Activated naive CD8-positive, alpha-beta T cell treated with anti-CD3 and anti-CD28 coated beads for 36 hours (primary cell): ENCODE measurements at places on chromosomes 12 and 14. TPM values are rescaled to one million over a fixed set of nuclear protein-coding genes. Genes with fewer than 3 reads are reported as not detected.

Gene AQP6
- total RNA-seq = not detected

Gene OR9K2
- not detected for total RNA-seq

Gene B4GALNT3
- total RNA-seq = 0.66 TPM

Gene PLEKHD1
- 0.04 TPM for total RNA-seq

Gene EID3
- 5.7 TPM for total RNA-seq

Gene RFLNA
- not detected for total RNA-seq

Gene STAT2
- 101 TPM for total RNA-seq

Gene RTL1
- not detected for total RNA-seq

Gene TMCC3
- total RNA-seq = 0.10 TPM

Gene OR6C70
- total RNA-seq = not detected

DNA sequence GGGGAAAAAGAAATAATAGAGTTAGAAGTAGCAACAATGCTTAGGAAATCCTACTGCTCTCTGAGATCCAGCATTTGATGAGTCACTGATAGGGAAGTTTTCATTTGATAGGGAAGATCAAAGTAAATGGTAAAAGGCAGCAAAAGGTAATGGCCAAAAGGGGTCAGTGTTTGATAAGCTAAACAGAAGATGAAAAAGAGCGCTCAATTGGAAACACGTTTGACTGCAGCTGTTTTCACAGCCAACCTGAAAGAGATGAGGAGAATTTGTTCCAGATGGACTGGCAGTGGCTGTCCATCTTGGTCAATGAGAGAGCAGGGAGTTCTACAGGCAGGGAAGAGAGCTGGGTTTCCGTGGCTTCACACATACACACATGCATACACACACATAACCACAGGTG lies 264.2 kb downstream of the TMEM132C start:
- no peak overlapping the region for H3K4me3 ChIP-seq
- H3K36me3 ChIP-seq = no peaks in the 10 kb centered on the region
- no peak overlapping the region for H3K27ac ChIP-seq
- H3K27me3 ChIP-seq = no peaks in the 10 kb centered on the region
- no peaks in the 10 kb centered on the region for H3K4me1 ChIP-seq

- no peaks in the 10 kb centered on the region for H3K27me3 ChIP-seq
- H3K27ac ChIP-seq = peak overlapping the region; percentile 99
- H3K4me3 ChIP-seq = peak overlapping the region; percentile 94
- DNase-seq = peak; percentile 38
- peaks cover 56% of the 10 kb centered on the region for H3K36me3 ChIP-seq
Observed at GRCh38 chr12:10553148-10553547, 47.5 kb downstream of the EIF2S3B start.

GRCh38 chr12:47777741-47778558 lies 4.9 kb downstream of the SLC48A1 start:
- no peak overlapping the region for H3K27ac ChIP-seq
- no peak overlapping the region for H3K4me3 ChIP-seq
- no peak for DNase-seq
- H3K27me3 ChIP-seq = no peaks in the 10 kb centered on the region

DNA sequence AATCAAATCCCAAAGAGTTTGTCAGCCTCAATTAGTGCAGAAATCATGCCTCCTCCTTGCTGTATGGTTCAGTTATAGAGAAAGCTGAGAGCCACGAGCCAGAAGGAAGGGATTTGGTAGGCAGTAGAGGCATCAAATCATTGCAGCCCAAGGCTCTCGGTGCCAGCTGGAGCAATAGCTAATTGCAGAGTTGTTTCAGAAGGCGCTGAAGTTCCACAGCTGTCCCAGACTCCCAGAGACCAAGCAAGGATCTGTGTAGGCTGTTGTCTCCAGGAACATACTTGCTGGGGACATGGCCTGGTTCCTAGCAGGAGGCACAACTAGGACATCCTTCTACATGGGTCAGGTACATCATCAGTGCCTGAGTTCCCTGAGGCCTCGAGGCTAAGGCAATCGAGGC lies 80.4 kb upstream of the WSCD2 start:
- H3K27me3 ChIP-seq = peaks cover 28% of the 10 kb centered on the region
- no peaks in the 10 kb centered on the region for H3K36me3 ChIP-seq
- peaks cover 6% of the 10 kb centered on the region for H3K4me1 ChIP-seq
- no peak overlapping the region for H3K4me3 ChIP-seq
- H3K27ac ChIP-seq = no peak overlapping the region

DNA sequence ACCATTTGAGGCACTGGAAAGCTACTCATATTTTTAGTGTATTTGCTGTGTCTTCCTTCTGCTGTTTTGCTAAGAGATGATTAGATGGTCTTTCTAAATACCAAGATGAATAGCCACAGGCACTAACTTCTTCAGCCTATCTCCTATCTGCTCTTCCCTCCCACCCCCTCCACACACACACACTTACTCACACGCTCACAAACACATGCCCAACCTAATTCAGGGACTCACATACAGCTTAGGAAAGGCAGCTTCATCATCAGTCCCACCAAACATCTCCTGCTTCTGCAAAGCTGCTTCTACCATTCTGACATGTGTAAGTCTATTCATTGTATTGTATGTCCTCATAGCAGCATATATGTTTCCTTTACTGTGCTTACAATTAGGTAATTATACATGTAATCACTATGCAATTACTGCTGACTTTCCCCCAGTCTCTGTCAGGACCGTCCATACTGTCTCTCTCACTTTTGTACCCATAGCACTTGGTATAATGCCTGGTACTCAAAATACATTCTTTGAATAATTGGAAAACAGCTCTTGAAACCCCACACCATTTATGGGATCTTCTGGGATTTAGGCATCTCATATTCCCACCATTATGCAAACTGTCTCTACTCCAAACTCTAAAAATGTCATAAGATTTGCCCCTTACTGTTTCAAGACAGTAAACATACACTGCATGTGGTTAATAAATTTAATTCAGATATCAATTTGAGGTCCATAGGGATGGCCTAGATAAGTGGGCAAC lies 83.3 kb upstream of the HIF1A start:
- no peaks in the 10 kb centered on the region for H3K36me3 ChIP-seq
- H3K27me3 ChIP-seq = no peaks in the 10 kb centered on the region
- H3K4me3 ChIP-seq = no peak overlapping the region
- no peak for DNase-seq
- no peak overlapping the region for H3K27ac ChIP-seq

DNA sequence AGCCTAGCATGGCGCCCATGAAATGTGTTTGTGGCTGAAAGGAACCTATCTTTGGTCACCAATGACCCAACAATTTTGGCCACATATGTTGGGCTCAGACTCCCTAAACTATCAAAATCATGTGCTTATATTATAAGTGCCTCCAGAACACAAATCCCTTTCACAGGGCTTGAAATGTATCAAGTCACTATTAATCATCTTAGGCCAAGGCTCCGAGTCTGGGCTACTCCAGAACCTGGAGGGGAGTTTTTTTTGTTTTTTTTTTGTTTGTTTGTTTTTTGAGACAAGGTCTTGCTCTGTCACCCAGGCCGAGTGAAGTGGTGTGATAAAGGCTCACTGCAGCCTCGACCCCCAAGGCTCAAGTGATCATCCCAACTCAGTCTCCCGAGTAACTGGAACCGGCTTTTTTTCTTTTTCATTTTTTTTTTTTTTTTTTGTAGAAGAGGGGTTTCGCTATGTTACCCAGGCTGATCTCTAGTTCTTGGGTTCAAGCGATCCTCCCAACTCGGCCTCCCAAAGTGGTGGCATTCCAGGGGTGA lies 989 bp upstream of the DRAM1 start:
- peaks cover 16% of the 10 kb centered on the region for H3K4me1 ChIP-seq
- DNase-seq = no peak
- peaks cover 3% of the 10 kb centered on the region for H3K27me3 ChIP-seq
- H3K27ac ChIP-seq = peak overlapping the region; percentile 76
- peak overlapping the region; percentile 91 for H3K4me3 ChIP-seq

DNA sequence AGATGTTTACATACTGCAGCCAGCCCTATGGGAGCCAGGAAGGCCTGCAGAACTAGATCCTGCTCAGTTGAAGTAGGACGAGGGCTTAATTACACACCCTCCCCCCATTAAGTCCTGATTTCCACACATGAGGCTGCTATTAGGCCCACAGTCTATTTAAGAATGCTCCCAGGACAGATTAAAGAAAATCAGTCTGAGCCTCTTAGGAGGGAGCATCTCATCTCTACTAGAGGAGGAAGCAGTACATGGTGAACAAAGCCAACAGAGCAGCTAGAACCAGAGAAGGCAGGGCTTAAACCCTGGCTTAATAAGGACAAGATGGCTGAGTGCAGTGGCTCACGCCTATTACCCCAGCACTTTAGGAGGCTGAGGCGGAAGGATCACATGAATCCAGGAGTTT lies 55.8 kb upstream of the ARHGAP5 start:
- no peak for DNase-seq
- no peaks in the 10 kb centered on the region for H3K4me1 ChIP-seq
- H3K27me3 ChIP-seq = peaks cover 25% of the 10 kb centered on the region
- H3K27ac ChIP-seq = no peak overlapping the region
- H3K36me3 ChIP-seq = no peaks in the 10 kb centered on the region

GRCh38 chr12:22413592-22413991 lies 79.1 kb upstream of the ST8SIA1 start:
- H3K27ac ChIP-seq = no peak overlapping the region
- no peak overlapping the region for H3K4me3 ChIP-seq
- H3K4me1 ChIP-seq = peaks cover 17% of the 10 kb centered on the region
- H3K27me3 ChIP-seq = no peaks in the 10 kb centered on the region

GRCh38 chr12:48183876-48184548 lies 568 bp downstream of the CCDC184 start:
- peak; percentile 18 for DNase-seq
- H3K4me1 ChIP-seq = peaks cover 19% of the 10 kb centered on the region
- H3K36me3 ChIP-seq = no peaks in the 10 kb centered on the region
- H3K27ac ChIP-seq = no peak overlapping the region

DNA sequence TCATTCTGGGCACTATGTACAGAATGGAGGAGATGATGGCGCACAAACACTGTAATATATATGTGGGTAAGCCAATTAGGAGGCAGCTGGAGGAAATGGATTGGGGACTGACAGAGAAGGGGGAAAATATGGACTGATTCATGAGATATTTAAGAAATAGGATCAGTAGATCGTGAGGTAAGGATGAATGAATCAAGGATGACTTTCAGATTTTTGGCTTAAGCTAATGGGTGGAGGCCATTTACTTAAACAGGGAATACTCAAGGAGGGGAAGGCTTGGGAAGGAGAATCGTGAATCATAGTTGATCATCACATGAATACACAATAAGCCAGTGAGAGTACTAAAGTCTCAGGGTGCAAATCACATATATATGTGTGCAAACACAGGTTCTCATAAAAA lies 11.2 kb upstream of the GNPNAT1 start:
- no peak for DNase-seq
- no peaks in the 10 kb centered on the region for H3K27me3 ChIP-seq
- peaks cover 7% of the 10 kb centered on the region for H3K4me1 ChIP-seq
- no peak overlapping the region for H3K27ac ChIP-seq
- H3K36me3 ChIP-seq = no peaks in the 10 kb centered on the region
- H3K4me3 ChIP-seq = no peak overlapping the region

- no peak overlapping the region for H3K4me3 ChIP-seq
- DNase-seq = no peak
- no peaks in the 10 kb centered on the region for H3K27me3 ChIP-seq
- no peaks in the 10 kb centered on the region for H3K36me3 ChIP-seq
Observed at GRCh38 chr14:33655421-33655820, 295.5 kb downstream of the EGLN3 start.

DNA sequence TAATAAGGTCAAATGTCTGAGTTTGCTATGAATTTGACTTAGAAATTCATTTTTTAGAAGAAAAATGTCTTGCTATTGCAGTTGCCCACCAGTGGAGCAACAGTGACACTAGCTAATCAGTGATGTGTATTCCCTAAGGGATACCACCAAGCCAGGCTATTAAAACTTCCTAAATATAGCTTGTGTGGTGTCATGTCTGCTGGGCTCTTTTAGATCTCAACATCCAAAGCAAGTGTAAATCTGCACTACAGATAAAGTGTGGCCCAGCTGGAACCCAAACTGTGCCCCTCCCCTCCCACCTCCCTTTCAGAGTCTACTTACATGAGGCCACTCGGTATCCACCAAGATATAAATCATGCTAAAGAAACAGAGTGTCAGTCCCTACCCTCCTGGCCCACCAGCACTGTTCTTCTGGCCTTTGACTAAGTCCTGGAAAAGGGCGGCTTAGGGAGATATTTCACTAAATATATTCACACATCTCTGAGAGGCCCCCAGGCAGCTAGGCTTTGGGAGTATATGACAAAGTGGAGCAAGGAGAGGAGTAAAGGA lies 53.8 kb downstream of the SLC35F4 start:
- H3K36me3 ChIP-seq = no peaks in the 10 kb centered on the region
- no peaks in the 10 kb centered on the region for H3K27me3 ChIP-seq
- no peak overlapping the region for H3K27ac ChIP-seq
- no peak overlapping the region for H3K4me3 ChIP-seq
- H3K4me1 ChIP-seq = peaks cover 8% of the 10 kb centered on the region
- DNase-seq = no peak

- H3K27ac ChIP-seq = no peak overlapping the region
- no peaks in the 10 kb centered on the region for H3K27me3 ChIP-seq
- no peak overlapping the region for H3K4me3 ChIP-seq
- H3K4me1 ChIP-seq = no peaks in the 10 kb centered on the region
- H3K36me3 ChIP-seq = no peaks in the 10 kb centered on the region
Observed at GRCh38 chr12:93957870-93958269, 190.5 kb upstream of the PLXNC1 start.

DNA sequence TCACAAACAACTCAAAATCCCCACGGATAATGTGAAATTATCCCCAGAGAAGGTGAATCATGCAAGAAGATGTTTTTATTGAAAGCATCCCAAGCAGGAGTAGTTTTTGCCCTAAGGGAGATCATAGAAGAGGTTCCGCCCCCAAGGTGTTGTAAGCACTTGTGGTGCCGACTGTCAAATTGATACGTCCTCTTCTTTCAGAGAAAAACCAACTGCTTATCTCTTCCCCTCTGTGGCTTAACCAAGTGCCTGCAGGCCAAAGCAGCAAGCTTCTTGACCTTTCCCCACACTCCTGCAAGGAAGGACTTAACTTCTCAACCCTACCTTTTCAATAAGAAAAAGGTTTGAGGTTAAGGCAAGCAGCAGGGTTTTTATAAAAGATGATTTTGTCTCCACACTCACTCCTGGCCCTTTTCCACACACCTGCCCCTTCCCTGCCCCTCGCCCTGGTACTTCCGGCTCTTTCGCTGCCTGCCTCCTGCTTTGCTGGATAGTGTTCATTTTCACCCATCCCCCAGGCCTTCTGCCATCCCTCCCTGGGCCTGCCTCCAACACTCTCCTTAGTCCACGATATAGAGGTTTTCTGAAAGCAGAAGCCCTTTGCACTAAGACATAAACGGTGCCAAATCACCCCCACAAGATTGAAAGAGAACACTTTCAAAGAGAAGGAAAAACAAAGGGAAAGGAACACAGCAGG lies 114.5 kb downstream of the EGLN3 start:
- H3K36me3 ChIP-seq = no peaks in the 10 kb centered on the region
- no peak for DNase-seq
- peaks cover 6% of the 10 kb centered on the region for H3K4me1 ChIP-seq

GRCh38 chr12:1794440-1795090 lies 25.8 kb upstream of the LRTM2 start:
- H3K27me3 ChIP-seq = no peaks in the 10 kb centered on the region
- no peak for DNase-seq
- peaks cover 2% of the 10 kb centered on the region for H3K36me3 ChIP-seq
- no peak overlapping the region for H3K27ac ChIP-seq
- H3K4me3 ChIP-seq = no peak overlapping the region
- peaks cover 25% of the 10 kb centered on the region for H3K4me1 ChIP-seq
